ENCODE measurements at places on chromosomes 3 and 15.

- DNase-seq, result no peak
Measured at GRCh38 chr15:45441036-45441435, 62.7 kb upstream of the GATM start.

GRCh38 chr3:61926923-61927322 lies 365.6 kb downstream of the PTPRG start:
- DNase-seq, result no peak

- DNase-seq, result no peak
Measured at GRCh38 chr3:134376786-134377426, 2.7 kb upstream of the AMOTL2 start.

- DNase-seq, result no peak
Measured at GRCh38 chr15:61301701-61302100, 72.6 kb upstream of the RORA start.

DNA sequence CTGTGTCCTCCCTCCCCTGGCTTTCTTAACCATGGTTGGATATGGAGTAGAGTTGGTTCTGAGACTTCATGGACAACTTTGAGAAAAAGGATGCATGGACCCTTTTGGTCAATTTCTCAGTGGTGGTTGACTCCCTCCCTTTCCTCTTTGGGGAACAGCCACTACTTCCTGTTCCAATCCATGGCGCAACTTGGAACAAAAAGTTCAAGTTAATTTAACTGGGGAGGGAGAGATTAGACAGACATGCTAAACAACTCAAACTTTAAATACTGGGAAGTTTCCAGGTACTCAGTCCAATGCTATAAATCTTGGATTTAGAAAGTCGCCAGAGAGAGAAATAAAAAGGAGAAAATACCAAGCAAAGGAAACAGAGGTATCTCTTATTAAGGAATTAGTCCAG lies 202.2 kb downstream of the PDZRN3 start:
- DNase-seq, result no peak

- DNase-seq, result peak; percentile 9
Measured at GRCh38 chr15:27601239-27601960, 497.7 kb downstream of the OCA2 start.

DNA sequence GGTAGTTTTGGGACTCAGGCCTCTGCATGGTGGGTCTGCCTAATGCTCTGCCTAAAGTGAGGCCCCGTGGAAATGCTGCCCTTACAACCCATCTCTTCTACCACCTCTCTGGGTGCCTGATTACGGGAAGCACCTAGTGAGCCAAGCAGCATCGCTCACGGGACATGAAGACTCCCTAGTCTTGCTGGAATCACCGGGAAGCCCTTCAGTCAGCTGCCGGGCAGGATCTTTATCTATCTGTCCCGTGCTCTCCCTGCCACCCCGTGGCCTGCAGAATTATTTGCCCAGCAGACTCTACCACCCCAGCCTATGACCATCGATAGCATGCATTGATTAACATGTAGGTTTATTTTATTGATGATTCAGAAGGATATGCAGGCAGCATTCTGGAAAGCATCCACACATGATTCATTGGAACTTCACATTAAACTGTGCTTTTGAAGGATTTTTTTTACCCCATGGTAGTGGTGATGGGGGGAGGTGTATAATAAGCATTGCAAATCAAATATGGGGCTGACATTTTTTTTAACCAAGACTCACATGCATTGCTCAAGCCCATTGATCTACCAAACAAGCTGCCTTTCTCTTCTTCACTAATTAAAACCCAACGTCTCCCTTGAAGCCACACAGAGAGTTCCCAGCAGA lies 63.1 kb downstream of the ATP2B2 start:
- peak; percentile 63 for DNase-seq

- DNase-seq, result no peak
Measured at GRCh38 chr3:195818301-195818700, 6.6 kb upstream of the MUC4 start.

- DNase-seq, result peak; percentile 45
Measured at GRCh38 chr15:22955544-22956119, 24.5 kb downstream of the CYFIP1 start.

- DNase-seq, result no peak
Measured at GRCh38 chr15:63076714-63077046, 34.1 kb downstream of the TPM1 start.

- no peak for DNase-seq
Measured at GRCh38 chr3:186988806-186989205, 58.5 kb downstream of the ST6GAL1 start.

DNA sequence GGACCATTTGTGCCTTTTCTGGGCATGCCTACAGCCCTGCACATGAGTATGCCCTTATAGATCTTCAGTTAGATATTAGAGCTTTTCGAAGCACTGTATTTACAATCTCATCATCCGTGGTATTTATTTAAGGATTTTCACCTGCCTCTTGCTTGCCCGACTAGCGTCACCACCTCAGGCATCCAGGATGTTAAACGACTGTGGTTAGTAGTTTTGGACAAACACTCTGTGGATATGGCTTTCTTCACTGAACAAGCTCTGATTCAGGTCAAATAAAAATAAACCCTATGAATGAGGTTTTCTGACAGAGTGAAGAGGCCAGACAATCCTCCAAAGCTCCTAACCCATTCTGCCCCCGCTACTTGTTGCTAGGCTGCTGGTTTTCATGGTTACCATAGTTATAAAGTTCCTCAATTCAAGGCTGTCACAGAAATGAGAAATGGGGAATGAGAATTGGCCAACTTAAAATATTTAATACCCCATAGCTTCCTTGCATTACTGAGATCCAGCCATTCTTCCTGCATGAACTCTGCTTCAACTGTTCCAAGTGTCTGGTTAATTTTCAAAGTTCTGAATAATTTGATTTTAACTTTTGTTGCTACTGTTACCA lies 440.1 kb downstream of the GABRG3 start:
- no peak for DNase-seq

DNA sequence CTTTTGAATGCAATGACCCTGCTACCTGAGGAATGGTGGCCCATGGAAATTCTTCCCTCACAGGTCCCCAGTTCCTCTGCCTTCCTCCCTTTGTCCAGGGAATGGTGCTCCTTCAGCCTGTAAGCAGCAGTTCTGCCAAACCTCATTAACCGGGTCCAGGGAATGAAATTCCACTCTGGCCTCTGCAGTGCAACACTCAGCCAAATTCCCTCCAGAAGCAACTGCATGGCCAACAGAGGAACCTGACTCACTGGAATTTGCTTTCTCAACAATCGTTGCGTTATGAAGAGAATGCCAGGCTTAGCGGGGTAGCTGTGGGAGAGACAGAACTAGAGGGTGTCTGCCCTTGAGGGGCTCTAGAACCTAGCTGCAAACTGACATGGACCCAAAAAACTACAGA lies 449.4 kb upstream of the PROK2 start:
- DNase-seq, result no peak

DNA sequence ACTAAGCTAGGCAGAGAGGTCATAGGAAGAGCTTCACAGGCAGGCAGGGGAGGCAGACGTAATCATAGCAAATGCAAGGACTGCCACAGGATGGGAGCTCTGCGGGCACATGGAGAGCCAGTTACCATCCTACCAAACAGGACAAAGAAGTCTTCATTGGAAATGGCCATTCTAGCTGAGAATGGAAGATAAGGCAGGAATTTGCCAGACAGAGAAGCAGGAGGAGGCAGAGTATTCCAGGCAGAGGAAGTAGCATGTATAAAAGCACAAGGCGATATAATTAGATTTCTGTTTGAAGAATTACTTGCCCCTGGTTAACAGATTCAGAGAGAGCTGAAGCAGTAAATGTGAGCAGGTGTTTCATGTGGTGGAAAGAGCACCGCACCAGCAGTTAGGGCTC lies 3.5 kb upstream of the SEMA5B start:
- DNase-seq, result no peak

DNA sequence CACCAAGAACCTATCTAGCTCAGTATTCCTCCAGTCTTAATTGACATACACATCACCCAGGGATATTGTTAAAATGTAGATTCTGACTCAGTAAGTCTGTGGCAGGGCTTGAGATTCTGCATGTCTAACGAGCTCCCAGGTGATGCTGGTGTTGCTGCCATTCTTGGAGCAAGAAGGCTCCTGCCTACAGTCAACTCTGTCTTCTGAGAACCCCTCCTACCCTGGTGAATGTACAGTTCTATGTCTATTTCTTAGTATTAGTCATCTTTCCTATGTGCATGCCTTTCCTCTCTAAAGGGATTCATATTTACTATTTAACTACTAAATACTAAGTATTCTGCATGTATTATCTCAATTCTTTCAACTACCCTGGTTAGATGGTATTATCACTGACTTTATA lies 268.7 kb downstream of the EDEM1 start:
- no peak for DNase-seq

DNA sequence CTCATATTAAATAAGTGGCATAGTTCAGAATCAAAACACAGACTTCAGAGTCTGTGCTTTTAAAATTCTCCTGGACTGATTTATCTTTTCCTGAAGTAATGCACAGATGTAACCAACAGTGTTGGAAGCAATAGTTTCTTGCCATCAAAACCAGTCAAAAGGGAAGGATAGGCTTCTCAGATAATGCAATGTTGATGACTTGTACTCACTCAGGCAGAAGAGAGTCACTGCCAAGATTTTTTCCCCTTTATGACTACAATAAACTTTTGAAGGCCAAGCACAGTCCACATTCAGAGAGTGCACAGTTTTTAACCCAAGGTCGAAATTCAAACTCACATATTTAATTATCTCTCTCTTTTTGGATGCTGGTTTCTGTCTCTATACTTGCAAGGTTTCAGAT lies 305.0 kb upstream of the SGO1 start:
- DNase-seq, result no peak

DNA sequence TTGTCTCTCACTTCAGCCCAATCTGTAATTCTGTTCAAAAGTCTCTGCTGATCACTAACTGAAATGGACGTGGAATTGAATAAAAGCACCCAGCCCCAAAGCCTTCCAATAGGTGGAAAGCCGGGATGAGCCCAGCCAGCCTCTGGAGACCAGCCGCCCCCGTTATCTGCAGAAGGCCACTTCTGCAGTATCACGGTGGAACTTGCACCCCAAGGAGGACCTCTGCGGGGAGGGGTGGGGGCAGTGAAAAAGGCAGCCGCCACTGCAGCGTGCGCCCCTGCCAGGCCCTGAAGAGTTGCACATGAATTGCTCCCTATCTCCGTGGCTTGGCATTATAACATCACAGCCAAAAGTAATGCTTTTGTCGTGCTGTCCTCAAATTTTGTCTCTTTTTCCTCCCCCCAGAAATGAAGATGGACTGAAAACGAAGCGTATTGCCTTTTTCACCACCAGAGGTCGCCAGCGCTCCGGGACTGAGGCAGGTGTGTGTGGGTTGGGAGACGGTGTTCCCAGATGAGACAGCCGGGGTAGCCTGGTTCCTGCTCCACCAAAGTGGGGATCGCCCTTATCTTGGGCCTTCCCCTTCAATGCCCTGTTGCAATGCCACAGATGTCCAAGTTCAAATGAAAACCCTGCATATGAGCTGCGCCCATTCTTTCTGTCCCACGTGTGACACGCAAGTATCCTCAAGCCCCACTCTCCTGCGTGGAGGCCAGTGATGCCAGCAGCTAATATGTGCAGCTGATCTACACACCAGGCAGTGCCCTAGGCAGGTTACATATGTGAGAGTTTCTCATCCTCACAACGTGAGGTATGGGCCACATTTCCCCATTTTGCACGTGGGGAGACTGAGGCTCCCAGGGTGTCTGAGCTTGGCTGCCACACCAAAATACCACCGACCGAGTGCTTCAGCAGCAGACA lies 96.0 kb downstream of the LRRK1 start:
- DNase-seq, result peak; percentile 28

GRCh38 chr15:76576523-76577279 lies 240.1 kb downstream of the ISL2 start:
- DNase-seq, result no peak

DNA sequence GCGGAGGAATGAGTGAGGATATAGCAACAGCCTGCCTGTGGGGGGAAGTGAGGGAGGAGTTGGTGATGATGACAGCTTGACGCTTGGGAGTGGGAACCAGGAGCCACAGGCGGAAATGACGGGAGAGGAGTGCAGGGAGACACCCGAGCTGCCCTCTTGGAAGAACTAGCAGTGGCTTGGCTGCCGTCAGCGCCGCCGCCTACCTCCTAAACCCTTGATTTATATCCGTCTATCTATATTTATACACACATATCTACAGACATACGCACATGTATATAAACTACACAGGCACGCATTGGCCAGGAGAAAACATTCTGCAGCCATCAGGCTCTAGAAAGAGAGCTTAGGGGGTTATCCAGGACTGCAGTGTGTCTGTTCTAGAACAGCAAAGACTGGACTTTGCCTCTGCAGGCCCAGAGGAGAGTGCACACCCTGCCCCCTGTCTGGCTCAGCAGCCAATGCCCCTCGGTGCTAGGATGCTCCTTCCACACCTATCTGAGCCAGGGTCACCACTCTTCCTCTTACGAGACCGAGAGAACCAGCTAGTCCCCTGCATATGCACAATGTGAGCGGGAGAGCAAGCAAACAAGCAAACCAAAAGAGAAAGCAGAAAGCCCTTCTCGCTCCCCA lies 45.3 kb upstream of the MAGEF1 start:
- DNase-seq, result no peak

- DNase-seq, result no peak
Measured at GRCh38 chr15:70524470-70524869, 238.9 kb downstream of the UACA start.

DNA sequence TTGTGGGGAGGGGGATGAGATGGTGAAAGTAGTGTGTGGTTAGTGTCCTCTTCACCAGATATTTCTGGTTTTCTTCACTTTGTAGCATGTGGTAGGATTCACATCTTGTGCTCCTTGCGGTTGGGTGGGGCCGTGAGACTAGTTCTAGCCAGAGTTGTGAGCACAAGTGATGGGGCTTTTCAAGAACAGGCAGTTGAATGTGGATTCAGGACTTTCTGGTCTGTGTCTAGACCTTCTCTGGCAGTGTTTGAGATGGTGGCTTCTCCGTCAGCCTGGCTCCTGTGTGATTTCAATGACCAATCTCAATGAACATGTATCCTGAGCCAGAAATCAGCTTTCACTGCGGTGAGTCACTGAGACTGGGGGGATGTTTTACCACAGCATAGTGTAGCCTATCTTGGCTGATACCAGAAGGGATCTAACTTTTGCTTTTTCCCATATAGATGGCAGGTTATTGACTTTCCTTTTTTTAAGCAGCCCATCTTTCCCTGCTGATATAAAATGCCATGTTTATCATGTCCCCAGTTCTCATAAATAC lies 82.6 kb downstream of the RPLP1 start:
- DNase-seq, result no peak

- peak; percentile 9 for DNase-seq
Measured at GRCh38 chr3:194671511-194671899, 486 bp downstream of the LSG1 start.

GRCh38 chr15:61000276-61000675 lies 228.8 kb downstream of the RORA start:
- no peak for DNase-seq
